ENCODE measurements at places on chromosomes 11 and 22. TPM values are rescaled to one million over a fixed set of nuclear protein-coding genes. Genes with fewer than 3 reads are reported as not detected.

Gene KCNE3
- total RNA-seq = not detected

Gene AAMDC
- total RNA-seq = 5.9 TPM

Gene HSCB
- 13.3 TPM for total RNA-seq

Gene UCP3
- total RNA-seq = 3.4 TPM

Gene SAA2
- 0.27 TPM for total RNA-seq

Gene APOBEC3H
- 23.2 TPM for total RNA-seq

Data from T-helper 1 cell treated with Interleukin-12 subunit alpha and Interleukin-12 subunit beta and Interleukin-4 antibody, amounts not matched to agents 30 ng/mL and 1 ng/mL, for 36 hours (primary cell).